Fibroblast of villous mesenchyme (primary cell): ENCODE measurements at places on chromosomes 5 and 9.

- no peak for DNase-seq
Observed at GRCh38 chr5:154984946-154985516, 28.5 kb upstream of the KIF4B start.

DNA sequence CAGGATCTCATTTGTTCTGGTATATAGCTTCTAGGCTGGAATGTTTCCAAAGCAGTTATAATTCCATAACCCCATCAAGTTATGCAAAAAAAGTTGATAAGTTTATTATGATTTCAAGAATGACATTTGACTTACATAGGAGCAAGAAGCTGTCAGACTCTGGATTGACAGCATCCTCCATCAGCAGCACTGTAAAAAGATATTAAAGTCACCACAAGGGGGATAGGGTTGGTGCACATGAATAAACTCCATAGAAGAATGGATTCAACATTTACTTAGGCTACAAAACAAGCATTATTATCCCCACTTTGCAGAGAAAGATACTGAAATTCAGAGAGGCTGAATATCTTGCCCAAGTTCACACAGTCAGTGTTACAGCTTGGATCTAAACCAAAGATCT is 208.9 kb upstream of the SLC30A5 start:
- no peak for DNase-seq

GRCh38 chr5:1185629-1186350 is 15.6 kb upstream of the SLC6A19 start:
- no peak for DNase-seq

GRCh38 chr5:957748-958485 is 50.7 kb upstream of the NKD2 start:
- no peak for DNase-seq

GRCh38 chr9:2065704-2066103 is 50.6 kb downstream of the SMARCA2 start:
- DNase-seq = no peak

- DNase-seq = peak; percentile 58
Observed at GRCh38 chr9:33125871-33126823, 41.0 kb downstream of the B4GALT1 start.

GRCh38 chr5:2587189-2588031 is 164.1 kb downstream of the IRX2 start:
- DNase-seq = no peak

DNA sequence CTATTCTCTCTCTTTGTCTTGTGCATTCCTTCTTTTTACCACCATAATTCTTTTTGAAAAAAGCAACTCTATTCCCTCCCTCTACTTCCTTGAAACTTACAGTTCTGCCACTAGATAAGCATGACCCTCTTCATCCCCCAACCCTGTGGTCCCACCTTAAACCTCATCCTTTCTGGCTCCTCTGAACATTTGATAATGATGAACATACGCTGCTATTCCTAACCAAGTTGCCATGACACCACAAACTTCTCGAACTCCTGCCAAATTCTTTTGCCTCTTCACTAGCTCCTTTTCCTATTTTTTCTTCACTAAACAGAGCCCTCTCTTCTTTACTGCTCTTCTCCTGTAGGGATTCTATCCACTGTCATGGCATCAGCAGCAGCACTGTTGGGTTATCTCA is 57.1 kb downstream of the MOCS2 start:
- DNase-seq = no peak

DNA sequence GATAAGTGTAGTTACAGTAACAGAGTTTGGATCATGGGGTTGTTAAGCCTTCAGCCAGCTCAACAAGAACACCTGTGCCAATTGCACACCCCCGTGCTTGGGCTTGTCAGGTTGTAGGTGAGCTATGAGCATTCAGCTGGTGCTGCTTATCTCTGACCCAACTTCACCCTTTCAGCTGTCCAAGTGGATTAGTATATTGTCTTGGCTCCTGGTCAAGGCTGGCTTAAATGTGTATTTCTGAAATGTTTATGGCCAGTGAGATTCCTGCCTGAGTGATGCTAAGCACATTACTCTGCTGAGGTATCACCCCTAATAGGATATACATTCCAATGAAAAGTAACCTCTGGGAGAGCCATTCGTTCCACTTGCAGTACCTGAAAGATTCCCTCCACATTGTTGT is 44.2 kb upstream of the LMNB1 start:
- no peak for DNase-seq

DNA sequence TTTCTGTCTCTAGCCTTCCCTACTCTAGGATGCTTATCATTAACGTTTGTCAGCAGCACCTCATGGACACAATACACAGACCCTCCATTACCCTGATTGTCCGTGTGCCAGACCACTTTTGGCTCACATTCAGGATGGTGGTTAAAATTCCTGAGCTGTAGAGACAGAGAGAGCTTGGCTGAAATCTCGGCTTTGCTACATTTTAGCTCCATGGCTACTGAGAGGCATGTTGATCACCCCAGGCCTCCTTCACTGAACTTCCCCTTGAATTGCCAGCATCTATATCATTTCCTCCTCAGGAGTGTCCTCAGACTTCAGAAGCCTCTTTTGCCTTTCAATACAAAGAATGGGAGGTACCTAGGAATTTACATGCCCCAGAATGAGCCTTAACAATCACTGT is 104.7 kb upstream of the ISL1 start:
- no peak for DNase-seq

DNA sequence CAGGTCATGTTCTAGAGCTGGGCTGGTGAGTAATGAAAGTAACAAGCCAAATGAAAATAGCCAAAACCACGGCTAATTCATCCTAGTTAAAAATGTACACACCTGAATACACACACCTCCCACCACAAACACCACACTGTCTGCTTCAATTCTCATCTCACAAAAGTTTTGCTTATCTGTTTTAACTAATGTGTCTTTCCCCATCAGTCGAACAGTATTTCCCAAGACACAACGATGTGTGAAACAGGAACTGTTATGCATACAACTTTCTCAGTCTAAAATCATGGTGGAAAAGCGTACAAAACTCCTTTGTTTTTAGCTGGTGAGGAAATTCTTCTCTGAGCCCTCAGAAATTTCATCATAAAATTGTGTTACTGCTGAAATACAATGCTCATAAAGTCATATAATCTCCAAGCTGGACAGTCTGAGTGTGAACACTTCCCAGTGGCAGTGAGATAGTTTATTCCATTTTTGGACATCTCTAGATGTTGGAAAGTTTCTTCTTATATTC is 242.4 kb downstream of the EFNA5 start:
- no peak for DNase-seq
